Activated naive CD4-positive, alpha-beta T cell (primary cell): ENCODE measurements at places on chromosomes 7 and 10.
A peak's percentile ranks its signal among the peaks of the same experiment; 100 is the strongest.

- no peak for DNase-seq
These were observed 638 bp upstream of the TRAPPC14 start for GRCh38 chr7:100159099-100159623.

GRCh38 chr7:1755783-1756625, 85.9 kb downstream of the ELFN1 start:
- DNase-seq = no peak

- no peak for DNase-seq
These were observed 734 bp downstream of the ABCB4 start for GRCh38 chr7:87474533-87475358.

- DNase-seq = no peak
These were observed 113.4 kb downstream of the VIPR2 start for GRCh38 chr7:159031135-159031701.

DNA sequence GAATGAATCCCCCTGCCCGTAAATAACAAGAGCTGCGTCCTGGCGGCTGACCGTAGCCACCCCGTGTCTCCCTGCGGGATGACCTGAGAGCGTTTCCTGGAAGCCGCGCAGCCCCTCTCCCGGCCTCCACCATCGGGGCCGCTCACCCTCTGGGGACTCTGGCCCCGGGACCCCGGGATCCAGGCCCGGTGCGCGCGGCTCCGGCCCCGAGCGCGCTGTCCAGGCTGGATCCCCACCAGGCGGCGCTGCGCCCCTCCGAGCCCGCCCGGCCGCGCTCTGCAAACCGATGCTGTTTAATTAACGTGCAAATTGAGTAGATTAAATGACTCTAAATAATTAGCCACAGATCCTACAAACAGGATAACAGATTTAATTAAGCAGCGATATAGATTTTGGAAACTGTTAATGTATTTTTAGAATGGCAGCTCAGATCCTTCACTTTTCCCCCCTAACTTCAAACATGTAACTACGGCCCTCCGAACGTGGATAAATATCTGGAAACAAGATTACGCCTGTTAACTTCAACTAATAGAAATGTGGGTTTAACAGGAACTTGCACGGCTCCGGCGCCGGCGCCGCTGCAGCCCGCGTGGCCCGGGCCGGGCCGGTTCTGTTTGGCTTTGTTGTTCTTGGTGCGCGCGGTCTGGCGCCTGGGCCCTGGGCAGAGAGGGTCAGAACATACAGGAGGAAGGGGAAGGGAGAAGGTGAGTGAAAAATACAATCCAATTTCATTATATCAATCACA, 7.1 kb upstream of the UNCX start:
- peak; percentile 8 for DNase-seq

DNA sequence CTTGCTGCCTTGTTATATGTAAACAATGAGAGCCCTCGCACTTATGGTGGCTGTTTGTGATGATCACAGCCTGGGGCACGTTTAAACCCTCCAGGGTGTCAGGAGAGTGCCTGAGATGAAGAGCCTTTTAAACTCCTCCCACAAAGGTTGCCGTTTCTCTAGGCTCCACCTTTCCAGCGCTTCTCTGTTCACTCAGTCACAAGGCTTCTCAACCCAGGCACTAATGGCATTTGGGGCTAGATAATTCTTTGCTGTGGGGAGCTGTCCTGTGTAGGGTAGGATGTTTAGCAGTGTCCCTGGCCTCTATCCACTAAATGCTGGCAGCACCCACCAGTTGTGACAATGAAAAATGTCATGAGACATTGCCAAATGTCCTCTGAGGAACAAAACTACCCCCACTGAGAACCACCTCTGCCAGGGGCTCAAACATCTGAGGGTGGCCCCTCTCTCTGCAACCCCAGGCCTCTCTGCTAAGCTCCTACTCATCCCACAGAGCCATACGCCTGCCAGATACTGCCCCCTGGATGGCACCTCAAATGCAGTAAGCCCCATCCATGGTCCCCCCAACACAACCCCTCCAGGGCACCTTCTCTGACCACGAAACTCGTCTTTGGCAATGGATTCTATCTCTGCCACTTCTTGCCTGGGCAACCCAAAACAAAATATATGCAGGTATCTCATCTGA, 144.3 kb upstream of the ZMIZ1 start:
- DNase-seq = no peak

DNA sequence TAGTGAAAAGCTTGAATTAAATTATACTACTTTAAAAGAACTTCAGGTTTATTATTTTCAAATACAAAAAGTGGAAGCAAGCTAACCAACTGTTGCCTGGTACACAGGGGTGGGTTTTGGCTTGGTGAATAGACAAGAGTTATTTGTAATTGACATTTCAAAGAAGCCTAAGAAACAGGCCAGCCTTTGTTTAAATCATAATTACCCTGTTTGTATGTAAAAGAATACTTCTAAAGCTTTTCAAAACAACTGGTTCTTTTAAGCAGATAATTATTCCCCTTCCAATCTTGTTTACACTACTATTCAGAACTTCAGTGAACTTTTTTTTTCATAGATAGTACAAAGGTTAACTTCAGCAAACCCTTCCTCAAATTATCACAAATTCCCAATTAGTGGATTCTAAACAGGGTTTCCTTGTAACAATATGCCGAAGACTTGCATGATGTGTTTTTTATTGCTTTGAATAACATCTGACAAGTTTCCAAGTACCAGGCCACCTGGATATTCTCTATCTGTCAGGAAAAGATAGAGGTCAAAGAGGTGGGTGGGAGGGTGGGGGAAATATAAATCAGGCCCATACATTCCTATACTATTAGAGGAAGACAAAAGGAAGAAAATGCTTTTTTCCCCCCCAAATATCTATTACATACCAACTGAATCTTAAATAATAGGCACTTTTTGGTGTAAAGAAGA, 20.4 kb downstream of the SSMEM1 start:
- no peak for DNase-seq

DNA sequence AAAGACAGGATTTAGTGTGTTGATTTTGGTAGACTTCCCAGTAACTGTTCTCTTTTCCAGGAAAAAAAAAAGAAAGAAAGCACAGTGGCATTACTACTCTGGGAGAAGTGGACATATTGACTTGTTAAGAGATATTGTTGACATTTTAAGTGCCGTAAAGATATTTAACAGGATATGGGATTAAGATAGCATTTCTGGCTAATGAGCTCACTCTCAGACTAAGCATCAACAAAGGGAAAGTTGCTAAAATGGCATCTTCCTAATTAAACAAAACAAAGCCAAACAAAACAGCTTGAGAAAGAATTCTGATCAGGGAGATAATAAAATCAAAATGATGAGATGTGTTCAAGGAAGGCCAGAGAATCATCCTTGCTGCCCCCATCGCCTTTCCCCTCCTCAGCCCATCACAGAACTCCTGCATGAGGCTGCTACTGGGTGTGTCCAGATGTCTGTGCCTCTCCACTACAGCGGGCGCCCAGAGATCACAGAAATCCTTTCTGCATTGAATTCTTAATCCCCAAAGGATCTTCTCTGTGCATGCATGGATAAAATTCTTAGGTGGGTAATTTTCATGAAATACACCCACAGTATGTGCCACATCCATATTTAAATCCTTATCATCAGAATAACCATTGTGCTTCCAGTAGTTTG, 270.5 kb downstream of the POU6F2 start:
- no peak for DNase-seq

GRCh38 chr10:126256864-126257263, 131.4 kb downstream of the ADAM12 start:
- DNase-seq = no peak

DNA sequence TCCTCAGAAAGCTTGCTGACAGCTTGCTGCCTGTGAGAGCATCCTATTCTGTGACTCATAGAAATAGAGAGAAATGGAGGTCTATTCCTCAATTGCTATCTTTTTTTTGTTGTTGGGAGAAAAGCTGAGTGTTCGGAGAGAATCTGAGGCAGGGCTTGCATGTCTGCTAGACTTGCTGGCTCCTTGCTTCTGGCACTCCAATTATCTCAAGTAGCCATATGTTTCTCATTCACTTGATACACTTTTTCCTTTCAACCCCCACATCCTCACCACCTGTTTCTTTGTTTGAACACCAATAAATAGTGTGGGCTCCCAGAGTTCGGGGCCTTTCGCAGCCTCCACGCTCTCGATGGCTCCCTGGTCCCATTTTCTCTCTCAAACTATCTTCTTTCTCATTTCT, 172.2 kb downstream of the SH2D4B start:
- DNase-seq = no peak

- DNase-seq = no peak
These were observed 235.7 kb upstream of the SEMA3C start for GRCh38 chr7:81154565-81154964.

DNA sequence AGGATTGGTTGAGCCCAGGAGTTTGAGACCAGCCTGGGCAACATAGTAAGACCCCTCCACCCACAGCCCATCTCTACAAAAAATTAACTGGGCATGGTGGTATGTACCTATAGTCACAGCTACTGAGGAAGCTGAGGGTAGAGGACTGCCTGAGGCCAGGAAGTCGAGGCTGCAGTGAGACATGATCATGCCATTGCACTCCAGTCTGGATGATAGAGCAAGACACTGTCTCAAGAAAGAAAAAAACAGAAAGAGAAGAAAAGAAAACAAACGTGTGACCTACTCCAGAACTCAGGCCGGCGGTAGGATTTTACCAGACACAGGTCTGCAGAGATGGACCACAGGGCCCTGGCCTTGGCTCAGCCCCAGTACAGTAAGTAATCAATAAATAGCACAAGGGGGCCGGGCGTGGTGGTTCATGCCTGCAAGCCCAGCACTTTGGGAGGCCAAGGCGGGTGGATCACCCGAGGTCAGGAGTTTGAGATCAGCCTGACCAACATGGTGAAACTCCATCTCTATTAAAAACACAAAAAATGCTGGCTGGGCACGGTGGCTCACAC, 35.4 kb upstream of the TNRC18 start:
- DNase-seq = no peak

DNA sequence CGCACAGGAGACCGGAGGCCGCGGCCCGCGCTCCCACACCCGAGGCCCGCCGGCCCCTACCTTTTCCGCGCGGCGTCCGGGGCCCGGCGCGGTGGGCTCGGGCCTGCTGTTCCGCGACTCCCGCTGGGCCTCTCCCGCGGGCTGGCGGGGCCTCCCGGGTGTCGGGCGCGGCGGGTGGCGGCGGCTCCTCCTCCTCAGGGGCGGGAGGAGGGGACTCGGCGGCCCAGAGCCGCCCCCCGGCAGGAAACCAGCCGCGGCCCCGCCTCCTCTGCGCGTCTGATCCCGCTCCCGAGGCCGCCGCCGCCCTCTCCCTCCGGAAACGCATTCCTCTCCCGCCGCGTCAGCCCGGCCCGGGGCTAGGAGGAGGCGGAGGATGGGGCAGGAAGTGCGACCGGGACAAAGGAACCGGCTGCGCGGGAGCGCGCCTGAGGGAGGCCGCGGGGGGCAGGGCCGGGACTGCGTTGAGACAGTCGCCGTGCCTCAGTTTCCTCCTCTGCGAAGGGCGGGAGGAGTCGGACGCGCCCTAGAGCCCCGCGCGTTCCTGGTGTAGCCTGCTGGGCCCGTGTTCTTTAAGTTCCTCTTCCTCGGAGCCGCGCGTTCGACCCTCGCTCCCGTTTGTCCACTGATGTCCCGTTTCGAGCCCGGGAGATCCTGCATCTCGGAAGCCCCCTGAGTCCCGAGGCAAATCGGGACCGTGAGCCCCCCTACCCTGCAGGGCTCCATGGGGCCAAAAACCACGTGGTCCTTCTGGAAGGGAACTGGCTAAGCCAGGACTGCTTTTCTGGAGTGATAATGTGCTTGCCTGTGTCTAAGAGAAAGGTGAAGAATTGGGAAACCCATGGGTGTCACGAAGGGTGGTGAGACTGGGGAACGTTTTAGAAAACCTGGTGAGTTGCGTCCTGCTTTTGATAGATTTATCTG, at the start of gene ITGB1:
ITGB1 (minus strand) TSS at position 146 of the 921 bp plus-strand sequence. CDS start 22,672 bp downstream, outside the sequence.
- DNase-seq = peak; percentile 63

DNA sequence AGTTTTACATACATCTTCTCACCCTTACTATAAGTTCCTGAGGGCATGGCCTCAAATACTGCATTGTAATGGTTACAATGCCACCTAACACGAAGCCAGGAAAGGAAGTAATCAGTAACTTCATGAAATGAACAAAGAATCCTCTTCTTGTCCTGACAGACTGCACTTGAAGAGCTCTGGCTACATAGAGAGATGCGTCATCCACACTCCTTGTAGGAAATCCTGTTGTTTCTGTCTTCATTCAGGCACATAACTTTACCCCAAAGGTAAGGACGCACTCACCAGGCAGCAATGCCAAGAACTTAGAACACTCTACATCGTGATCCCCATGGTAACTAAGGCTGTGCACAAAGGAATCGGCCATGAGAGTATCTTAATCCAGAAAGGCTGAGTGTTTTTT, 80.3 kb upstream of the ARID5B start:
- no peak for DNase-seq

GRCh38 chr10:95327367-95327766, 36.6 kb upstream of the PDLIM1 start:
- DNase-seq = no peak

DNA sequence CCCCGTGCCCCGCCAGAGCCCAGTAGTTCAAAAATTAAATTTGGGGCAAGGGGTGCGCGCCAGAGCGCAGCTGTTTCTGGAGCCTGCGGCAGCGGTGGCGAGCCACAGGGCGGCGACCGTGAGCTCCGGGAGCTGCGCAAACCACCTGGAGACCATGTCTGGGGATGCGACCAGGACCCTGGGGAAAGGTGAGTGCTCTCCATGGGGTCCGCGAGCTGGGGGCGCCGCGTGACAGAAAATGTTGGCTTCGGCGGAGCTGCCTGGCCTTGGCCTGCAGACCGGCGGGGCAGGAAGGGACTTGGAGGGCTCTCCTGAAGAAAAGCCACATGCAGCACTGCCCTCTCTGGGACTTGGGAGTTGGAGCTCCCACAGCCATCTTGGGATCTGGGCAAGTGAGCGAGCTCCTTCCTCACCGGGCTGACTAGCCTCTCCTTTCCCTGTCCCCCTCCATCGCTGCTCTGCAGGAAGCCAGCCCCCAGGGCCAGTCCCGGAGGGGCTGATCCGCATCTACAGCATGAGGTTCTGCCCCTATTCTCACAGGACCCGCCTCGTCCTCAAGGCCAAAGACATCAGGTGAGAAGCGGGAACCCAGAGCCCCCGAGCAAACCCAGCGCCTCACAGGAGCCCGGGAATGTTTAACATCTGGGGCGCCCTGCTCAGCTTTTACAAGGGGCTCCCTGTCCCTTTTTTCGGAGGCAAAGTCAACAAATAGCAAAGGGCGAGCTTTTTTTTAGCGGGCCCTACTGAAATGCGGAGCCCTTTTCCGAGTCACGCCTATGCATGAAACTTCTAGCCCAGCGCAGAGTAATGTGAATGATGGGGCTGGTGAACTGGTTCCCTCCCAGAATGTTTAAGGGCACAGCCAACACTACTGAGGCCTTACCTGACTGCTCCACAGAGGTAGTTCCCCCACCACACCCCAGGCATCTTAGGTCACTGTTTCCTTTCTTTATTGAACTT, 6.1 kb downstream of the GSTO2 start:
- DNase-seq = peak; percentile 37

GRCh38 chr10:31958856-31959255, 30.2 kb upstream of the ARHGAP12 start:
- DNase-seq = no peak

DNA sequence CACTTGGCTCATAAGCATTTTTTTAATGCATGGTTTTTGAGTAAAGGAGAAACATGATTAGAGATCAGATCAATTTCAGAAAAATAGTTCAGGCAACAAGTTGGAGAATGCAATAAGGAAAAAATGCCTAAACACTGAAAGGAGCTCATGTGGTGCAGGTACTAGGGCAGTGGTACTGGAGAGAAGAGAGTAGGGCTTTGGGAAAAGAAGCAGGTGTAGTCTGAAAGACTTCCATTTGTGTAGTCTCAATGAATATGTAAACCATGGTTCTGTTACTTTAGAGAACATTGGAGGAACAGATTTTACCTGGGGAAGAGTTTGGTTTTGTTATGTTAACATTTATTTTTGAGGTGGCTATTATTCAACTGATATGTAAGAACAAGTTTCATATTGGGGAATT, 5.5 kb downstream of the GTPBP10 start:
- no peak for DNase-seq
